ENCODE measurements at places on chromosomes 11 and 22. TPM values are rescaled to one million over a fixed set of nuclear protein-coding genes. Genes with fewer than 3 reads are reported as not detected.

- no peak overlapping the region for H3K4me3 ChIP-seq
- H3K27me3 ChIP-seq: peaks cover 6% of the 10 kb centered on the region
- peaks cover 22% of the 10 kb centered on the region for H3K36me3 ChIP-seq
- DNase-seq: no peak
Observed at GRCh38 chr11:111981270-111981669, 43.9 kb upstream of the DLAT start.

- peaks cover 2% of the 10 kb centered on the region for H3K36me3 ChIP-seq
- H3K4me1 ChIP-seq: peaks cover 13% of the 10 kb centered on the region
- H3K4me3 ChIP-seq: peak overlapping the region; percentile 95
Observed at GRCh38 chr22:42648368-42649245, 585 bp downstream of the CYB5R3 start.

DNA sequence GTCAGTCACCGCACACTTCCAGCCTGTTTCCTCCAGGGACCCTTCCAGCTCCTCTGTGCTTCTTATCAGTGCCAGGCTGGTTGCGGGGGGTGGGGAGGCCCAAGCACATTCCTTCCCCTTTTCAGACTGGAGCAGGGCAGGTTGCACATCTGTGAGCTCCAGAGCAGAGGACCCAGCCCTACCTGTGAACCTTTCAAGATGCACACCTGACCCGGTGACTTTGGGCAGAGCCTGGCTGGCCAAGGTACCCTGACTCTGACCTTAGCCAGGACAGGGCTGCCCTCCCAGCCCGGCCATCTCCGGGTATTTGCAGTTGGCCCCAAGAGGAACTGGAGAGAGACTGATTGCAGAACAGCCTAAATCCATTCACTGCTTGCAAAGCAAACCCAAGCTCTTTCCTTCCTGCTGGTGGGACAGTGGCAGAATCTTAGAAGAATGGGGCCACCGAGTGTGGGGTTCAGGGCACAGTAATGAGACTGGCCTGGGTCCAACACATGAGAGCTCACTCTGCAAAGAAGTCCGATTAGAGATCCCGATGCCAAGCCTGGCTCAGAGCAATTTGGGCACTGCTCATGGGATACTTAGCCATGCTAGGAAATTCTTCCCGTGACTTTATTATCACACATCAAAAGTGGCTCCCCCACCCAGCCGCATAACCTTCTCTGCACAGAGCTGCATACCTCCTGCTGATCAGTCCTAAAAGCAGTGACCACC, 64.7 kb upstream of the CCND1 start:
- no peak overlapping the region for H3K27ac ChIP-seq
- no peak for DNase-seq
- no peaks in the 10 kb centered on the region for H3K36me3 ChIP-seq

DNA sequence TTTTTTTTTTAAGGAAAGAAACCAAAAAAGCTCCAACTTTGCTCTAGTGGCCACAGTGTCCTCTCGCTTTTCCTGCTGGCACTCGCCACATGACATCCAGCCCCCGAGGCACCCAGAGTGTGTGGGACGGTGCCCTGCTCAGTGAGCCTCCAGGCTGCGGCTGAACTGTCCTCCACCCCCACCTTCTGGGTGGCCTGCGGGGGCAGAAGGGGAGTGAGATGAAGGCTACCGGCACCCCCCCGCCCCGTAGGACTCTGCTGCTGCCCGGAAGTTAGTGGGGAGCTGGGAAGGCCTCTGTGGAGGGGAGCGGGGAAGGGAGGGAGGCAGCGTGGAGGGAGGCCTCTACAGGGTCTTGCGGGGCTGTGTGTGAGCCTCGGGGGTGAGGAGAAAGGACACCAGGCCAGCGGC, 264.4 kb downstream of the CTTN start:
- no peaks in the 10 kb centered on the region for H3K4me1 ChIP-seq
- no peak overlapping the region for H3K4me3 ChIP-seq
- peaks cover 17% of the 10 kb centered on the region for H3K27me3 ChIP-seq
- no peak overlapping the region for H3K27ac ChIP-seq
- H3K36me3 ChIP-seq: no peaks in the 10 kb centered on the region
- DNase-seq: no peak

DNA sequence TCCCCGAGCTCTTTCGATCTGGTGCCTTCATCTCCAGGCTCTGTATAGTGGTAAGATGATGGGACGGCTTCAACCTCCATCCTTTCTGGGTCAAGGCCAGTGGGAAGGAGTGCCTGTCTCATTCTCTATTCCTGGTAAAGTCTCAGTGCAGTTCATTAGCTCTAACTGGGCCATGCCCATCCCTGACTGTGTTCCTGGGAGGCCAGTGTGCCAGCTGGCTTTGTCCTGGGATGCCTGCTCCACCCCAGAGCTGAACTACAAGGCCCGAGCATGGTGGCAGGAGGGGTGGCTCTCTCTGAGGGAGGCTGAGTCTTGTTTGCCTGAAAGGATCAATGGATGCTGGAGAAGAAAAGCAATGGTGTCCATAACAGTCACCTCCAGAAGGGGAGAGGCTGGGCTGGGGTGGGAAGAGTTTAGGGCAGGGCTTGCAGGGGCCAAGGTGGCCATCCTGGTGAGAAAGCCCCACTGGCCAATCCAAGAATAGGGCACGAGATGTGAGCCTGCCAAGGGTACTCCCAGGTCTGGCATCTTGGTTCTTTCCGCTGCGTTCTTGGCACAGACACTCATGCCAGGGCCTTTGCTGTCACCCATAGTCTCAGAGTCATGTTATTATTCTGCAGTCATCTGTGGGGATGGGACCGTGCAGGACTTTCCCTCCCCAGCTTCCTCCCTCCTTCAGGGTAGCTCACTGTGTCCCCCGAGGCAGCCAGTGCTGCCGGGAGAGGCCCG, 60.1 kb downstream of the PARVB start:
- no peaks in the 10 kb centered on the region for H3K4me1 ChIP-seq
- H3K27me3 ChIP-seq: no peaks in the 10 kb centered on the region
- H3K36me3 ChIP-seq: peaks cover 7% of the 10 kb centered on the region
- H3K27ac ChIP-seq: no peak overlapping the region

DNA sequence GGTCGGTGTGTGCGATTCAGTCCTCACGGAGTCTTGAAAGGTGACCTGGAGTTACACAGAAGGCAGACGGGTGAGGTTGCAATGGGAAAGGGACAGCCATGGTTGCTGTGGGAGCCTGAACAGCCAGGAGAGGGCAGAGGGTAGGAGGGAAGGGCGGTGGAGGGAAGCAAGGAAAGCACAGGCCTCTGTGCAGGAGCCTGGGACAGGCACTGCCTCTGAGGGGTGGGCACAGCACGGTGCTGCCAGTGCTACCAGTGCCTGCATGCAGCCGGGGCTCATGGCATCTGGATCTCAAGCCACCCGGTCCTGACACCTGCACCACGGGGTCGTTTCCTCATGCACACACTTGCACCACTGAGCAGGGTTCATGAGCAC, 401.0 kb downstream of the TBC1D22A start:
- H3K4me1 ChIP-seq: no peaks in the 10 kb centered on the region
- no peak overlapping the region for H3K4me3 ChIP-seq
- no peaks in the 10 kb centered on the region for H3K36me3 ChIP-seq
- no peak overlapping the region for H3K27ac ChIP-seq
- no peak for DNase-seq
- no peaks in the 10 kb centered on the region for H3K27me3 ChIP-seq

DNA sequence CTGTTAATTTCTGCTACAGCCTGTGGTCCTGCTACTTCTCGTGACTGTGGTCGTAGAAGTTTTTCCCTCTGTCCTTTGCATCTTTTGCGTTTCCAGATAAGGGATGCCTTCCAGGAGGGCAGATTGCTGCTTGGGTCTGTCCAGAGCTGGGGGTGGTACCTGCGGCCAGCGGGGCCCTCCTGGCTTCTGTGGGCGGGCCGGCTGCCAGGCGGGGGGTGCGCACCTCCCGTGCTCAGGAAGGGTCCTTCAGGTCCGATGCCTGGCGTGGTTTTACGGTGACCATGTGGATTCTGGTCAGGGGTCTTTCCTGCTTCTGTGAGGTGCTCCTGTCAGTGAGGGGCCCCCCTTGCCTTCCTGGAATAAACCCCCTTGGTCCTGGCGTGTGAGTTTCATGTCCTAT, 84.8 kb downstream of the KCNQ1 start:
- H3K27me3 ChIP-seq: peaks cover 1% of the 10 kb centered on the region
- no peak for DNase-seq
- H3K36me3 ChIP-seq: no peaks in the 10 kb centered on the region
- H3K27ac ChIP-seq: no peak overlapping the region
- peaks cover 21% of the 10 kb centered on the region for H3K4me1 ChIP-seq
- no peak overlapping the region for H3K4me3 ChIP-seq

DNA sequence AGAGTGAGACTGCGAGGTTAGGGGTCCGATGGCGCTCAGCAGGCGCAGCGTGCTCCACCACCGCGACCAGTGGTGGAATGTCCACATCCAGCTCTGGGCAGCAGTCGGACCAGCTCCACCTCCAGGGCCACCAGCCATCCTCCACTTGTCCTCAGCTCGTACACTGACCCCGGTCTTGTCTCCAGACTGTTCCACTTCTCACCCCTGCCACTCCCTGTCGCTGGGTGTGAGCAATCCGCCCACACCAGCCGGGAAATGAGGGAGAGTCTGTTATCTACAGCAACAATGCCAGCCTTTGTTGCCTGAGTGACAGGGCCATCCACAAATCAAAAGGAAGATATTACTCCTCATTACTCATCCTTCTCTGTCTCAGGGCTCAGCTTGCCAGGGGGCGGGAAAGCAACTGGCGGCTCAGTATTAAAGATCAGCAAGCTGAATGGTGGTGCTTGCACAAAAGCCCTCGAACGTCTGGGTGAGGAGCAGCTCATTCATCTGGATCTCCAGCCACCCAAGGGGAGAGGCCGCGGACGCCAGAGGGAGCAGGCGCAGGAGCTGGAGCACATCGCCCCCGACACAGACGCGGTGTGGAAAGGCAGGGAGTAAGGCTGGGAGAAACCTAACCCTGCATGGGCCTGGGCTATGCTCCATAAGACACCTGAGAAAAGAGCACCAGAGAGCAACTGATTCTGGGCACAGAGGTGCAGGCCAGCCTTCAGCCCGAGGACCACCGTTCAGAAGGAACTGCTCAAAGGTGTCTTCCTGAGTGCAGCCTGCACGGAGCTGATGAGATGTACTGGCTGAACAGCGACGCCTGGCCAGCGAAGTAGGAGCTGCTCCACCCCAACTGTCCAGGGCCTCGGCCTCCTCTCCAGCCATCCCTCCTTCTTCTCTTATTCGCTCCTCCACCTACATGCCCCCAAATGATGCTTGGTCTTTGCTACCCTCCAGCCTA, 21.9 kb downstream of the IGSF9B start:
- peaks cover 63% of the 10 kb centered on the region for H3K36me3 ChIP-seq
- H3K4me3 ChIP-seq: no peak overlapping the region
- no peaks in the 10 kb centered on the region for H3K27me3 ChIP-seq
- H3K27ac ChIP-seq: no peak overlapping the region
- DNase-seq: no peak

- no peaks in the 10 kb centered on the region for H3K27me3 ChIP-seq
- H3K4me1 ChIP-seq: peaks cover 19% of the 10 kb centered on the region
- H3K36me3 ChIP-seq: peaks cover 56% of the 10 kb centered on the region
- no peak for DNase-seq
Observed at GRCh38 chr22:31615491-31615860, 46.5 kb downstream of the PISD start.

DNA sequence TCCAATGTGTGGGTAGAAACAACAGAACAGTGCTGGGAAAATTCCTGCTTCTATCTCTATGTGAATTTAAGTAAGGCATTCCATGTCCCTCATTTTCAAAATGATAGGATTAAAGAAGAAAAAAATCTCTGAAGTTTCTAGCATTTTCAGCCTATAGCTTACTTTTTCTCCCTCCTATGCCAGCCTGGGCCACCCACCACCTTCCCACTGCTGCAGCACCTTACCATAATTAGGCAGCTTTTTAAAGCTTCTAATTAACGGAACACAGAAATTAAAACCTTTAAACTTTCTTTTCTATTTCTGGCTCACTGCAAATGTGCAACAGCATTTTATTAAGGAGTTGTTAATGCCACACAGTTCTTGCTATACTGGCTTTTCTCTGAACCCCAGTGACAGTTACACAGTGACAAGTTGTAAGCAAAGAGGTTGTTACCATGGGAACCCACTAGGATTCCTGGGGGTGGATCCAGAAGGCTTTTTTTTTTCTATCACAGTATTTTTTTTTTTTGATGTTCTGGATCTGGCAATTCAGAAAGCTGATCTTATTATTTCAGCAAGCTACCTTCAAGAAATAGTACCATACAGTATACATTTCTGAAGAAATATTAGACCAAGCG, 20.2 kb downstream of the CELF1 start:
- no peak for DNase-seq
- H3K4me1 ChIP-seq: peaks cover 15% of the 10 kb centered on the region
- H3K27me3 ChIP-seq: no peaks in the 10 kb centered on the region
- no peak overlapping the region for H3K27ac ChIP-seq
- no peak overlapping the region for H3K4me3 ChIP-seq

- no peak for DNase-seq
- H3K27me3 ChIP-seq: no peaks in the 10 kb centered on the region
- H3K4me3 ChIP-seq: no peak within 1 kb of the TSS
- no peak within 1 kb of the TSS for H3K27ac ChIP-seq
- no peaks in the 10 kb centered on the region for H3K36me3 ChIP-seq
Observed at GRCh38 chr11:55367674-55368073, at the start of gene OR4A15. Gene OR4A15, plus strand, starts transcription at chr11:55367974. Its CDS starts 0 bp downstream, at chr11:55367974.

DNA sequence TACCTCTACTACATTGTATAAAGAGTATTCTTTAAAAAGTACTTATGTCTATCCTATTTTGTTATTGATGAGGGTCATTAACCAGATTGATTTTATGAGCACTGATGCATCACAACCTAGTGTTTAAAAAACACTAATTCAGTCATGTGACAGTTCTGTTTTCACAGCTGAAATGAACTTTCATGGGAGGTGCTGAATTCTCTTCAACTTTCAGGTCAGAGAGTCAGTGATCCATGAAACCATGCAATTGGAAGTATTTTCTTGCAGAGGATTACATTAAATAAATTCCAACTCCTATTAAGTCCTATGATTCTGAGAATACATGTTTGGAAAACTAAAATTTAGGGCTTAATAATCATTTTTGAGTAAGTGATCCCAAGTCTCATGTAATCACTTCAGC, 889.4 kb downstream of the KCNA4 start:
- H3K4me1 ChIP-seq: no peaks in the 10 kb centered on the region
- no peak for DNase-seq
- no peaks in the 10 kb centered on the region for H3K27me3 ChIP-seq
- H3K4me3 ChIP-seq: no peak overlapping the region
- H3K36me3 ChIP-seq: no peaks in the 10 kb centered on the region

- H3K4me1 ChIP-seq: no peaks in the 10 kb centered on the region
- H3K27ac ChIP-seq: no peak overlapping the region
- H3K27me3 ChIP-seq: no peaks in the 10 kb centered on the region
- no peaks in the 10 kb centered on the region for H3K36me3 ChIP-seq
- H3K4me3 ChIP-seq: no peak overlapping the region
Observed at GRCh38 chr11:84800755-84801346, 826.3 kb downstream of the DLG2 start.

DNA sequence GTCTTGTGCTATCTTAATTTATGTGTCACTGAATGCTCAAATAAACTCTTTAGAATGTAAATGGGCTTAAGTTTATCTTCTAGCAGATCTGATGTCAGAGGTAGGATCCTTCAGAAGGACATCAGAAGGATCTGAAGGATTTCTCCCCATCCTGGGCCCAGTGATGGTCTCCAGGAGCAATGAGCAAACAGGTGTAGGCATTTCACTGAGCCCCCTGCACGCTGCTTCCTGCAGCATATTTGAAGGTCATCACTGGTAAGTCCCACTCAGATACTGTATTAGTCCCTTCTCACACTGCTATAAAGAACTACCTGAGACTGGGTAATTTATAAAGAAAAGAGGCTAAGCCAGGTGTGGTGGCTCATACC, 4.5 kb downstream of the GSTP1 start:
- no peaks in the 10 kb centered on the region for H3K27me3 ChIP-seq
- H3K36me3 ChIP-seq: peaks cover 29% of the 10 kb centered on the region
- H3K4me1 ChIP-seq: peaks cover 18% of the 10 kb centered on the region

The LARGE1 gene
- 0.47 TPM for total RNA-seq

The NNMT gene
- not detected for total RNA-seq

The OR8A1 gene
- total RNA-seq: not detected

The KRTAP5-9 gene
- total RNA-seq: not detected

The SLC17A6 gene
- total RNA-seq: not detected

The ZBED4 gene
- 18.2 TPM for total RNA-seq

The DEFB131B gene
- not detected for total RNA-seq

The ARHGAP20 gene
- total RNA-seq: not detected

The PITPNM1 gene
- 126 TPM for total RNA-seq
